ENCODE measurements at places on chromosomes 12 and 14.

GRCh38 chr14:86852530-86852929 lies 1140.5 kb downstream of the GALC start:
- DNase-seq, result no peak

- no peak for DNase-seq
These were observed 905.4 kb downstream of the SLC16A7 start for GRCh38 chr12:60501124-60501729.

- DNase-seq, result no peak
These were observed 57.0 kb downstream of the CCER1 start for GRCh38 chr12:90897986-90898385.

GRCh38 chr14:40847480-40847879 lies 759.2 kb upstream of the LRFN5 start:
- DNase-seq, result no peak

DNA sequence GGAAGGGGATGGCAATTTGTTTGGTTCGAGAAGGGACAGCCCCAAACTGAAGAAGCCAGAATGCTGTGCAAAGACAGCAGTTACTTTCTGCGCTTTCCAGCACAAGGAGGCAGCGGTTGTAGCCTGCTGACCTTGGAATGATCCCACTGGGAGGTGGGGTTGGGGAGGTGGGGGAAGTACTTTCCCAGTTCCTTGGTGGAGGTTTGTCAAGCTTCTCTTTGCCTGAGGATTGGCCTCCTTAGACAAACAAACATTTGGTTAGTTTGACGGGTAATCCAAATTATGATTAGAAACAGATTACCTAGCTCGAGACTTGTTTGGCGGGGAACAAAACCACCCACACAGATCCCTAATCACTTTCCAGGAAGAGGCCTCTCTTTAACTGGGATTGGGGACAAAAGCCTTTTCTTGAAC lies 79.1 kb upstream of the EGLN3 start:
- DNase-seq, result no peak

- DNase-seq, result no peak
These were observed 157.2 kb upstream of the PRKD1 start for GRCh38 chr14:30084811-30085210.

- peak; percentile 48 for DNase-seq
These were observed 70.2 kb downstream of the ETV6 start for GRCh38 chr12:11719678-11720099.

GRCh38 chr12:91723191-91723590 lies 422.5 kb downstream of the BTG1 start:
- DNase-seq, result no peak

- DNase-seq, result no peak
These were observed 782 bp upstream of the LGR5 start for GRCh38 chr12:71438670-71439361.

GRCh38 chr12:121958541-121959240 lies 40.3 kb downstream of the CFAP251 start:
- DNase-seq, result no peak

DNA sequence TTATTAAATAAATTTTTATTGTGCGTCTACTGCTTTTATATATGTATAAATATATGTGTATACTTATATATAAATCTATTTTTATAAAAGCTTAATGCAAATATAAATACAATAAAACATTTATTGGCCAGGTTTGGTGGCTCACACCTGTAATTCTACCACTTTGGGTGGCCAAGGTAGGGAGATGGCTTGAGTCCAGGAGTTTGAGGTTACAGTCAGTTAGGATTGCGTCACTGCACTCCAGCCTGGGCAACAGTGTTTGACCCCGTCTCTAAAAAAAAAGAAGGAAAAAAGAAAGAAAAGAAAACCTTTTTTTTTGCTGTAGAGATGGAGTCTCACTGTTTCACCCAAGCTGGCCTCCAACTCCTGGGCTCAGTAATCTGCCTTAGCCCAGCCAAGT lies 20.9 kb downstream of the ACTR6 start:
- no peak for DNase-seq

DNA sequence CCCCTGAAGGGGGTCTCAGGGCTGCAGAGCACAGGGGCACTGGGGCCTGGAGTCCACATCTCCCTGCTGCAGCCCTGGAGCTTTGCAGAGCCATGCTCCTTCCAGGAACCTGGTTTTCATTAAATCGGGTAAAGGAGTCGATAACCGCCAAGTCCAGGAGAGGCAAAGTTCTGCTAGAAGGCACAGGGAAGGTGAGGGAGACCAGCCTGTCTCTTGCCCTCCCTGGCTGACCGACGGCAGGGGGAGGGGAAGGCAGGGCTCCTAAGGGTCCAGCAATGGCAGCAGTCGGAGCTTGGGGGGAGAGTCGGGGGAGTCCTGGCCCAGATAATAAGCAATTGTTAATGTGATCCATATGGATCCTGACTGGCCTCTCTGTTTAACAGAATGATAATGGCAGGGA lies 3.0 kb downstream of the FIGNL2 start:
- DNase-seq, result no peak

- no peak for DNase-seq
These were observed 8.8 kb downstream of the DDX47 start for GRCh38 chr12:12821975-12822374.

DNA sequence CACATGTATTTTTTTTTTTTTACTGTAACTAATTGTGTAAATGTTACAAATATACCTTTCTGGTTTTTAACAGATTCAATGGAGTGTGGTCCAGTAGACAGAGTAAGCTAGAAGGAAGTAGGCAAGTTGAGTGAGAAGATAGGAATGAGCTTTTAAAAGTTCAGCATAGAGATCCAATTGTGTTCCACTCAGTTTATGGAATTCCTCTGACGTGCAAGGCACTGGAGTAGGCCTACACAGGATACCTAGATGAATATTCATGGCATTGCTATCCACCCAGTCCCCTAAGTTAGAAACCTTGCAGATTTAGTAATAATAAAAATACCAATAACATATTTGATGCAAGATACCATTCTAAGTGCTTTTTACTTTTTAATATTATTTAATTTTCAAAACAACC lies 225.6 kb upstream of the ARID2 start:
- DNase-seq, result no peak

GRCh38 chr12:25769082-25769945 lies 189.2 kb upstream of the RASSF8 start:
- DNase-seq, result no peak

DNA sequence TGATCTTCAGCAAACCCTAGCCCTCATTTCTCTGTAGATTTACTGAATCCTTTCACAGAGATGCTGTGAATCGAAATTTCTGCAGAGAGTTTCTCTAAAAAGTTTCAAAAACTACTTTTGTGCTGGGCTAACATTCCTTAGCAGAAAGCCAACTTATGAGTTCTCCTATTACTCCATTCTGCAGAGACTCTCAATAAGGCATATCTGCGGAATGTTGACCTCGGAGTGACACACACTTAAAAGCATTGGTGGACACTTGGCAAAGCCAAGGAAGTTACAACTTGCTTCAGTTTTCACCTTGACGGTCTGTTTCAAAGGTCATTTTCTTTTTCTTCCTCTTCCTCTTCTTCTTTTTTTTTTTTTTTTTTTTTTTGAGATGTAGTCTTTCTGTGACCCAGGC lies 75.8 kb downstream of the WIF1 start:
- DNase-seq, result no peak

DNA sequence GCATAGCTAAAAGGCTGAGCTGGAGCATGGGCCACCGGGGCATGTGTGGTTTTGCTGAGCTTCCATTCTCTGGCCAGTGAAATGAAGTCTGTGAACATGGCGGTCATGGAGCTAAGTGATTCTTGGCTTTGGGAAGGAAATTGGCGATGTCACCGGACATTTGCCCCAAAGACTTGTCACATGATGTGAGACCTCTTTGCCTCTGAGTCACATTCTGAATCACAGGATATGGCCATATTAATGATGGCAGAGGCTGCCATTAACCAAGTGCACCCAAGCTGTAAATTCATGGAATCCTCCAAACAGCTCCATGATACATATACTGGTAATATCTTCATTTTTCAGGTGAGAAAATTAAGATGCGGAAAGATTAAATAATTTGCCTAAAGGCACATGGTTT lies 27.4 kb upstream of the BATF start:
- DNase-seq, result no peak

- no peak for DNase-seq
These were observed 977 bp downstream of the HEATR5A start for GRCh38 chr14:31419179-31419966.
